Activated naive CD8-positive, alpha-beta T cell treated with anti-CD3 and anti-CD28 coated beads for 36 hours (primary cell): ENCODE measurements at places on chromosomes 4 and X.

- DNase-seq = no peak
Measured at GRCh38 chr4:82223715-82224114, 150.1 kb downstream of the HNRNPD start.

DNA sequence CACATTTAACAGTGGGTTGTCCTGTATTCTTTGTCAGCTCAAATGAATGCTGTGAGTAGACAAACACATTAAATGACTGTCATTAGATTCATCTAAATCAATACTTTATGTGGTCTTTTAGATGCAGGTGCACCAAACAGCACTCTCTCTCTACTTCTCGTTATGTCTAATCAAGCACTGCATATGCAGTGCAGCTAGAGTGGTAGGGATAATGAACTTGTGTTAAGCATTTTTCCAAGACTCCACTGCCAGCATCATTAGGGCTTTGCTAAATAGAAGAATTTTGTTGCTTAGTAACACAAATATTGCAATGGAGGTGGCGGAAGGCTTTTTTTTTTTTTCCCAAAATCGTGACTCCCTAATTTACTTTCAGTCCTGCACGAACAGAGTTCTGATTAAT is 447.0 kb upstream of the GALNT7 start:
- DNase-seq = no peak

GRCh38 chrX:16524316-16524715 is 125.6 kb upstream of the S100G start:
- DNase-seq = no peak

DNA sequence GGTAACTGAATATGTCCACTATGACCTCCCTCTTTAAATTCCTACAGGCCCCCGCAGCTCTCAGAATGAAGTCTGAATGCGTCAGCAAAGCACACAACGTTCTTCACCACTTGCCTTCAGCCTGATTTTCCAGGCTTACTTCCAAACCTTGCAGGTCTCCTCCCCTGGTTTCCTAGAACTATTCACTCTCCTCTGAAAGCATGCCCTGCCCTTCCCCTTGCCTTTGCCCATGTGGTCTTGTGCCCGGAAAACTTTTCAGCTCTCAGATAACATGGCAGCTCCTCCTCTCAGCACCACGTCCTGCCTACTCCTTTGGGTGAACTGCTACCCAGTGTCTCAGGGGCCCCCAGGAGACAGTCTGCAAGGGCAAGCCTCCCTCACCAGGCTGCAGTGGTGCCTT is 268.5 kb upstream of the LDB2 start:
- DNase-seq = no peak

GRCh38 chr4:2269618-2270163 is 7.8 kb upstream of the MXD4 start:
- DNase-seq = no peak
